ENCODE measurements at places on chromosomes 6 and 20.

- DNase-seq: no peak
These were observed 127.3 kb downstream of the DLL1 start for GRCh38 chr6:170163405-170164170.

DNA sequence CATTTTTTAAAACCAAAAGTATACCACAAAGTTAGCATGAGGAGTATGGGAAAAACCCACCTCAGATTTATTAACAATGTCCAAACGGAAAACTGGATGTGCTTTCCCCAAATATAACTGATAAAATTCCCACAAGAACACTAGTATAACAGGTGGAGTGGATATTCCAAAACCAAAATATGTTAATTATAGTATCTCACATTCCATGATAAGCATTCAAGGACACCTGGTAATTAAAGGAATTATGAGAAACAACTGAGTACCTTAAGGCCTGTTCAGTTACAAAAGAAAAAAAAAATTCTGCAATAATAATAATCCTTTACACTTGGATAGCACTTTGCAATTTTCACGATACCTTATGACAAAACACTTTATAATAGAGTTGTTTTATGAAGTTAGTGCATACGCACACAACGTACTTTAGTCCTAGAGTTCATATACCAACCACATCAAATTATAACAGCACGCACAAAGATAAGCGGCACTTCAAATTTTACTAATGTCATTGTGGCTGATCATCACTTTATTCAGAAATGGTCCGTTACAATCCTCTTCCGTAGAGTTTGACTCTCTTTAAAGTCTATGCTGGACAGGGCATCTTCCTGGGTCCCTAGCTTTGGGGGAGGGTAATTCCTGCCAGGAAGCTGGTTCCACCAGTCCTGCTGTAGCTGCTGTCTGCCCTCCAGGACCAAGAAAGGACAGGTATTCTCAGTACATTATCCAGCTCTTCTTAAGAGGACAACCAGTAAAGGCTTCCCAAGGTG is 1.7 kb downstream of the CDK19 start:
- no peak for DNase-seq

- DNase-seq: no peak
These were observed 167.5 kb downstream of the TMEM242 start for GRCh38 chr6:157155804-157156203.

- DNase-seq: no peak
These were observed 462.5 kb upstream of the BTBD3 start for GRCh38 chr20:11454966-11455799.

DNA sequence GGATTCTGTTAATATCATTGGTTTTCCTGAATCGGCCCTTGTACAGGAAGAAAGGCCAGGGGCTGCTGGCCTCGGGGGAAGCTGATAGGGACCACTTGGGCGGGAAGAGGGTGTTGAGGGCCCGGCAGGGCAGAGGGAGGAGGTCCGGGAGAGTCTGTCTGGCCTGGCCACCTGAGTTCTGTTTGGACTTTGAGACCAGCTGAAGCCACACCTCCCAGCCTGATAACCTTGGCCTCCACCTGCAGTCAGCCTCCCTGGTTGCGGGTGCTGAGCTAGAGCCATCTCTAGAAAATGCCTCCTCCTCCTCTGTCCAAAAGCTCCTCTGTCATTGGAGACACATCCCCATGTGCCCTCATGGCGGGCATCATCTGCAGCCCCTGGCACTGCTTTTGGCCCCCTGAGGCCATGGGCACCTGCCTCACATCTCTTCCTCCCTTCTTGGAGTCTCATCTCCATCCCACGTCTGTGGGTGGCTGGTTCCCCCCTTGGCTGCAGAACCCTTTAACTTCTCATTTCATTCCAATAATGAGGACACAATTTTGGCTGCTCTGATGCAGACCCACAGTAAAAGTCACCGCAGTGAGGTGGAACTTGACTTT is 16.6 kb downstream of the APCDD1L start:
- DNase-seq: no peak

DNA sequence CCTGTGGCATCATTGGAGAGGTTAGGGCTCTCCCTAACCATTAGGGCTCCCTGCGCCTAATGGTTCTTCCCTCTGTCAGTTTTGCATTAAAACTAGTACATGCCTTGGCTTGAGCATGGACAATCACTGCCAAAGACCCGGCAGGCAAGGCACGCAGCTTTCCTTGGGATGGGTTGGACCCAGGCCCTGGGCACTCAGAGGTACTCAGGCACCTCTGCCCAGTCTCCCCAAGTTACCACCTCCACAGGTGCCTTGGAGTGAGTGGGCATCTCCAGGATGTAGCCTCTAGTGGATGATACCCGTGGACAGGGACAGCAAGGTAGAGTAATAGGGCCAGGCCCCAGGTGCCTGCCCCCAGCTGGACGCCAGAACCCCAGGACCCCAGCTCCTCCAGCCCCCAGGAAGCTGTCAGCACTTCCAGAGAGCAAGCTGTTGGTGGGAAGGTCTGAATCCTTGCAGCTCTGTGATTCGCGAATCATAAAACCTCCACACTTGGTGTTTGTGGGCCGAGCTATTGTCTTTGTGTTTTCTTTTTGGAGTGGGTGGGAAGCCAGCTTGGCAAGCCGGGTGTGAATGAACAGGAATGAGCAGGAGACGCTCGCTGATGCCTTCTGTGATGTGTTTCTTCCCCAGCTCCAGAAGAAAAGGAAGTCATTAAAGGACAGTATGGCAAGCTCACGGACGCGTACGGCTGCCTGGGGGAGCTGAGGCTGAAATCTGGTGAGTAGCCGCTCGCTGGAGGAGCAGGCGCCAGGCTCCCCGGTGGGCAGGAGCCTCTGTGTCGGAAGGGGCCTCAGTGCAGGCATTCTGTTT is 35.1 kb downstream of the SYNJ2 start:
- DNase-seq: no peak

DNA sequence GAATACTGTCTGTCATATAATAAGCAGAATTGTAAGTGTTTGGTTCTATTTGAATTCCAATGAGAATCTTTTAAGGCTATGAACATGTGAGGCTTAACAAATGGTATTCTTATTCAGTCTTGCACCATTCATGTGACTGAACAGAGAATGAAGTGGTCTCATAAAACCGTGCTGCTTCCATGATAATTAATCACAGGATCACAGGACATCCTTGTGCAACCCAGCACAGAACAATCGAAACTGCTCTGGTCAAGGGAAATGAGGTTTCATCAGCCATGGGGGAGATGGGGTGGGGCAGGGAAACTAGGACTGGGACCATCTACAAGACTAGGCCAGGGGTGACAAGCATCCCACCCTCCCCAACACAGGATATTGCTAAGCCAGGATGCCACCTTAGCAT is 6.0 kb downstream of the PPIL6 start:
- no peak for DNase-seq

DNA sequence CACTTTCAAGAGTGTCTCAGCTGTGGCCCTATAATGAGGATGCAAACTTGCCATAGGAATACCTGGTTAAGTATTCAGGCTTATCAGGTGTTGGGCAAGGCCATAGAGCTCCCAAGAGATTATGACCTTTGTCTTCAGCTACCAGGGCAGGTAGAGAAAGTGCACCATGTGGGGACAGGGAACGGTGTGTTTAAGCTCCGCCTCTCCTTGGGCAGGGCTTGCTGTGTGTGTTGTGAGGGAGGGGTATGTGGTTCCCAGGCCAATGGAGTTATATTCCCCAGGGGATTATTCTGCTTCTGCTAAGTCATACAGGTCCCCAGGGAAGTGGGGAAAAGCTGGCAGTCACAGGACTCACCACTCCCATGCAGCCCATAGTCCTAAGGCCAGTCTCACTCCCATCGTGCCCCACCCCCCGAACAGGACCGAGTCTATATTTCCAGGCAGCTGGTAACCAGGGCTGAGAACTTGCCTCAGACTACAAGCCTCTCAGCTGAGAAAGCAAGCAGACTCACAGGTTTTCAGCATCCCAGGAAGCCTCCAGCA is 660.2 kb downstream of the HTR1B start:
- DNase-seq: no peak

DNA sequence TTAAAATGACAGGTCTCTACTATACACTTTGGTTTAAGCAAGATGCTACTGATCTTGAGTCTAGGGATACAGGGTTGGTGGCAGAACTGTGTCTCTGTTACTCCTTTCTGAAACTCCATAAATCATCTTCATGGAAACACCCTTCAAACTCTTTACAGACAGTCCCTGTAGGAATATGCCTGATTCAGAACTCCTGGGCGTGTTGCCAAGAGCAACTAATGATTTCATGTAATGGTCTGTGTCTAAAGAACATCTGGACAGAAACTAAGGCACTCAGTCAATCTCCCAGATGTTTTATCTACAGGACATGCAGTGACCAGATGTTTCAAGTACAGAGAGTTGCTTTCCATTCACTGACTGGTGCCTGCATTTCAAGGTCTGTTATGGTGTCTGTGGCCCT is 464.4 kb upstream of the CHD6 start:
- no peak for DNase-seq

GRCh38 chr6:40722553-40723258 is 135.5 kb upstream of the LRFN2 start:
- no peak for DNase-seq

DNA sequence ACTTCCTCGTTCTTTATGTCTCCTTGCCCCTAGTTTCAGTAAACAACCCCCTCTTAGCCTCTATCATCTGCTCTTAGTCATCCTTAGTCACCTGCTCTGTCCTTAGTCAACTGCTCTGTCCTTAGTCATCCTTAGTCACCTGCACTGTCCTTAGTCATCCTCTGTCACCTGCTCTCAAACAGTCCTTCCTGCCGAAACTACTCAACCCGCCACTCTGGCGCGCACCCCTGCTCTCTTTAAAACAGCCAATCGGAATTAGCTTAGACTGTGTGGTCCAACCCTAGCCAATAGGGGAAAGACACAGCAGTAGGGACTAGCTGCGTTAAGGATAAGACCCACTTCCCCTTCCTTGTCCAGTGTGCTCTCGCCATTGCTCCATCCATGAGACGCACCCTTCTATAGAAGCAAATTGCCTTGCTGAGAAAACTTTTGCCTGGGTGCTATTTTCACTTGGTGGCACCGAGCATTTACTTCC is 73.9 kb downstream of the BACH2 start:
- DNase-seq: no peak

DNA sequence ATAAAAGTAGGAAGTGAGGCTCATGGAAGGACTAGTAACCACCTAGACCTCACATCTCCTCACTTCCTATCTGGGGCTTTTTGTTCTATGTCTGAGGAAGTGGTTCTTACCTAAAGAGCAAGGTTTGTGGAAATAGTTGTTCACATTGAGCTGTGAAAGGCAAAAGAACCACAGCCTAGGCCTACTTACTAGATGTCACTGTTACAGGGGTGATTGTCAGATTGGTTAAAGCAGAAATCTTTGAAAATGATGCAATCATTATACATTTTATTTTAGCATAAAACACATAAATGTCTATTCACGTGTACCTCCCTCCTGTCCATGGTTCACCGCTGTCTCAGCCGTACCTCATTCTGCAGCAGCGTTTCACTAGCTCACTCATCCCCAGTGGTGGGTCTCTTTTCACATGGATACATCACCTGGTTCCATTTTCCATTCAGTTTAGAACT is 268.8 kb downstream of the TMEM242 start:
- DNase-seq: no peak

DNA sequence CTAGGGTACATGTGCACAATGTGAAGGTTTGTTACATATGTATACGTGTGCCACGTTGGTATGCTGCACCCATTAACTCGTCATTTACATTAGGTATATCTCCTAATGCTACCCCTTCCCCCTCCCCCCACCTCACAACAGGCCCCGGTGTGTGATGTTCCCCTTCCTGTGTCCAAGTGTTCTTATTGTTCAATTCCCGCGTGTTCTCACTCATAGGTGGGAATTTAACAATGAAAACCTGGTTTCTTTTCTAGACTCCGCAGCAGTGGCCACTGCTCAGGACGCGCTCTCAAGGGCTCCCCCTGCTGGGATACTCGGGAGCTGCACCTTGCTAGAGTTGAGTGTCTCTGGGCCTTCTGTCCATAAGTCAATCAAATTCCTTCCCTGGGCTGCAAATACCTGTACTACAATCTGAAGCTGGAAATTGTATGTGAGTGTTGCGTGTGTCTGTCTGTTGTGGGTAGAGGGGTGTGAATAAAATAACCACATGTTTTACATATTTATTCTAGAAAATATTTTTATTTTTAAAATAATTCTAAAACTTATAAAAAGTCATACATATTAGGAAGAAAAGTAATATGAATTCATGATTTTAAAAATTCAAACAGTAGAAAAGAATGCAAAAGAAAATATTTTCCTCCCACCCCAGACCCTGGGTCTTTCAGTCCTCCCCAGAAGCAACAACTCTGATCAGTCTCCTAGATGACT is 8.2 kb upstream of the CEP250 start:
- peak; percentile 28 for DNase-seq
